ENCODE measurements at places on chromosomes 6 and 20. TPM values are rescaled to one million over a fixed set of nuclear protein-coding genes. Genes with fewer than 3 reads are reported as not detected.

DNA sequence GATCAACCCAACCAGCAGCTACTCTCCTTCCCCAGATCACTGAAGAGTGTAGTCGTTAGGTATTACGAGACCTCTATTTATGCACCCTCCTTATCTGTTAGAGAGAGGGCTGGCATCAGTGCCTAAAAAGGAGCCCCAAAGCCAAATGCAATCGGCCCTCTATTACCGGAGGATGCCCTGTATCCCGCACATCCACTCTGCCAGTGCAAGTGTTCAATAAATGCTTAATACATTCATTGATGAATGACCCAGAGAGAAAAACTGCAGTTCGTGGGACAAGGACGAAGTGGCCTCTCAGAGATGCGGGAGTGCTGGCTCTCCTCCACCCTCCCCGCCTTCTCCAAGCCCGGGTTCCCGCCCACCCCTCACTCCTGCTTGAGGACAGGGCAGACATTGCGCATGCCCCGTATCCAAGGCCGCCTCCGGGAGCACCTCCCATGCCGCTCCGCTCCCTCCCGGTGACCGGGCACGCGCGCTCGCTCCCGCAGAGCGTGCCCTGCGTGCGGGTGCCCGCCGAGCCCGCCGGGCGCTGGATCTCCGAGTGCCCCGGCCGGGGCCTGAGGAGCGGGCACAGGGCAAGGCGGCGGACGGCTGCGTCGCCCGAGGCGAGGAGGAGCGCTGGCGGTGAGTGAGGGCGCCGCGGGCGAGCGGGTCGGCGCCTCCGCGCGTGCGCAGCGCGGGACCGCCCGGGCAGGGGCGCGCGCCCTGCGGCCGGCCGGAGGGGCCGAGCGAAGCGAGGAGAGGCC is 27.2 kb upstream of the BTBD3 start:
- DNase-seq, result peak; percentile 95

- DNase-seq, result no peak
These were observed 58.0 kb downstream of the E2F3 start for GRCh38 chr6:20459682-20460081.

- no peak for DNase-seq
These were observed 35.8 kb downstream of the RREB1 start for GRCh38 chr6:7143476-7143974.

DNA sequence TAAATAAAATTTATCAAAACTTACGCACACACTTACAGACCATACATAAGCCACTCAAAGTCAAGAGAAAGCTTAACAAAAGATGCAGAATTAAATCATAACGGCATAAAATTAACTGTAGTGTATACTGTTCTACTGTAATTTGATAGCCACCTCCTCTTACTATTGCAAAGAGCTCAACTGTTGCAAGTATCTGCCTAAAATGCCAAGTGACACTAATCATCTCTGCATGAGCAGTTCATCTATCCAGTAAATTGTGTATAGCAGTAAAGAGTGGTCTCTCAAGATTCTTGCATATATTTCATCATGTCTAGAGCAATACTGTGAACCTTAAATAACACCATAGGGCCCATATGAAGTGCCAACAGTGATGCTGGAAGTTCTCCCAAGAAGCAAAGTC is 12.3 kb downstream of the OR2H2 start:
- DNase-seq, result no peak

GRCh38 chr6:159688266-159688905 is 4.7 kb downstream of the SOD2 start:
- DNase-seq, result no peak

GRCh38 chr6:162821102-162821501 is 93.3 kb downstream of the PACRG start:
- DNase-seq, result no peak

GRCh38 chr20:41476013-41476441 is 109.4 kb upstream of the EMILIN3 start:
- DNase-seq, result no peak

DNA sequence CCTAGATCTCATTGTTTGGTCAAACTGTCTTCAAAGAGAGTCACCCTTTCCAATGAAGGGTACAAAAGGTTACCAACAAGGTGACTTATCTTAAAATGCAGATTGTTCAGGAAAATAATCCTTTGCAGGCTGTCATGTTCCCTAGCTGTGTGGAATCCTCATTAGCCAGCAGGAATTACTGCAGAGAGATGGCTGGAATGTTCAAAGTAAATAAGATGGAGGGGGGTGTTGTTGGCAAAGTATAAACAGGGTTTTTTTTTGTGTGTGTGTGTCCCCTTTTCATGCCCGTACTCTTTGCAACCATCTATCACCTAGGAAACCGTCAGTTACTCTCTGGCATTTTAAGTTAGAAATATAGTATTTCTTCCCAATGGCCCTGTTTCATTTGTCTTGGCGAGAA is 6.5 kb downstream of the NEDD9 start:
- DNase-seq, result no peak

DNA sequence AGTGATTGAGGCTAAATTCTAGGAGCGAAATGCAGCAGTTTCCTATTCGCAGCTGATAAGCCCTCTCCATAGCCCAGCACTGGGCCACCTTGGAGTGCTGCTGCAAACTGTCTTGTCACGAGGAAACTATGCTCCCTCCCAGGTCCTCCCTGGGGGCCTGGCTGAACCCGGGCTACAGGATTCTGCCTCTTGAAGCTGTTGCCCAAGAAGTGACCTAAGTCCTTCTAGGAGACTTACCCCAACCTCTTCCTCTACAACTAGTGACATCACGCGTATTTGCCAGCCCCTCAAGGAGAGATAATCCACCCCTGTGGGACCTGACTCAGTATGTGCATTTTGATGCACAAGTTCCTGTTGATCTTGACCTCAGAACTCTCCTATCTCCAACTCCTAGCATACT is 26.5 kb upstream of the ZFAND3 start:
- peak; percentile 41 for DNase-seq

DNA sequence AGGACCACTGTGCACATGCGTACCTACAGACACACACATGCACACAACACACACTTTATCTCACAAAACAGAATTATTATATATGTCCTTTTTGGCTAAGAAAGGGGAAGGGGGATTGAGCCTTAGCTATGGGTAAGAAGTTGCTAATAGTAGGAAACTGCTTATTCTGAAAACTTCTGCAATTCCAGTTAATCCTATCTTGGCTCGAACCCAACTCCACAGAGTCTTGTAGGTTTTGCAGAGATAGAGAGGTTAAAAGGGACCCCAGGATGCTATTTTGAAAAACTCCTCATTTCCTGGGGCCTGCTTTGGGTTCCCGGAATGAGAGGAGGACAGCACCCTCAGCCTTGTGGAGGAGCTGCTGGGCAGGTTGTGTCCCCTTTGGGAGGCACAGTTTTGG is 233.8 kb downstream of the CLIC5 start:
- no peak for DNase-seq

DNA sequence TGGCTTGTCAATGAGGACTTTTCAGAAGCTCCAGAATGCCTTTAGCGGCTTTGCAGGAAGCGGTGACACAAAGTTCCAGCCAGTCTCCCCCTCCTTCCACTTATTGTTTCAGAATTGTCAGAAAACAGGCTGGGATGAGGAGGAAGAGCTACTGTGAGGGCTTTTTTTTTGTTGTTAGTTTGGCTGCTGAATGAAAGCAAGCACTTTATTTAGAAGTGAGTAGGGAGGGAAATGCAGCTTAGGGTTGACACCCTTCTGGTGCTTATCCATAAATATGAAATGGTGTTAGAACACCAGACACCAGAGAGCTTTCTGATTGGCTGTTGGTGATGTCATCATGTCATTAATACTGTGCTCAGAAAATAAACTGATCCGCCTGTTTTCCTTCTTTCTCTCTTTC is 251.5 kb downstream of the SOX4 start:
- DNase-seq, result peak; percentile 37

GRCh38 chr6:86949771-86950170 is 12.4 kb downstream of the HTR1E start:
- no peak for DNase-seq

DNA sequence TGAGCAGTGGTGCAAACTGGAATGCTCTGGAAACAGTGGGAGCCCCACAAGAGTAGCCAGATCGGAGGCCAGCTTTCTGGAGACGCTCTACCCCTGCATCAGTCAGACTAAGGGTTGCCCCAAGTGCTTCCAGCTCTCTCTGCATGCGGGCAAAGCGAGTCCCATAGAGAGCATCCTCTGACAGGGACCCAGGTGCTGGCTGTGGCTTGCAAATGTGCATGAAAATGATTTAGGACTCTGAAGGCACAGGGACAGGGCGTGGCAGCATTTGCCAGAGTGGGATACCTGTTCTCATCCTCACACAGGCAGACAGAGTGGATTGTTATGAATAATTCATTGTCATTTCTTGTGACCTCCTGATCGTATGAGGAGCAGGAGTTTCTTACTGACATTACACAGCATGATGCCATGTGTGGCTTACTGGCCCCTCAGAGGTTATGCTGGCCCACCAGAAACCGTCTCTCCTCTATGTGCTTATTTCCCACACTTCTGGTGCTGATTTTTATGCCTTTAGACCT is 10.3 kb downstream of the RIN2 start:
- no peak for DNase-seq

Gene LIN28B
- 6.8 TPM for polyA plus RNA-seq

Gene LRRC73
- 2.9 TPM for polyA plus RNA-seq

Gene IYD
- polyA plus RNA-seq, result not detected

Gene SPDEF
- polyA plus RNA-seq, result 0.96 TPM

Gene OPRM1
- not detected for polyA plus RNA-seq
